Articular chondrocyte of knee joint (primary cell): ENCODE measurements at places on chromosomes 11 and 22. TPM values are rescaled to one million over a fixed set of nuclear protein-coding genes. Genes with fewer than 3 reads are reported as not detected.

SLC22A12 gene
- not detected in 2 replicates for total RNA-seq

OR4A16 gene
- total RNA-seq = not detected in 2 replicates

TUG1 gene
- 89.5 and 93.1 TPM in 2 replicates for total RNA-seq

RAB38 gene
- total RNA-seq = 0.13 and 0.32 TPM in 2 replicates

LRRC74B gene
- total RNA-seq = not detected in 2 replicates

MEN1 gene
- total RNA-seq = 12.3 and 12.5 TPM in 2 replicates

OR51B5 gene
- 0.11 and 0.26 TPM in 2 replicates for total RNA-seq

PIM3 gene
- total RNA-seq = 15.8 and 18.7 TPM in 2 replicates

TIGD3 gene
- total RNA-seq = 0.13 TPM in 1 of 2 replicates, not detected in the other

SPI1 gene
- not detected in 2 replicates for total RNA-seq

MCAM gene
- total RNA-seq = 24.2 and 44.5 TPM in 2 replicates

TRIM21 gene
- total RNA-seq = 15.4 and 16.6 TPM in 2 replicates
